Stimulated activated CD4-positive, alpha-beta T cell treated with anti-CD3 and anti-CD28 coated beads, Interleukin-1b, Interleukin-23, amount 100 ng/mL, for 1 hour (primary cell): ENCODE measurements at places on chromosomes 4 and X.

- no peak for DNase-seq
Measured at GRCh38 chr4:172666711-172667368, 501.8 kb upstream of the GALNT7 start.

DNA sequence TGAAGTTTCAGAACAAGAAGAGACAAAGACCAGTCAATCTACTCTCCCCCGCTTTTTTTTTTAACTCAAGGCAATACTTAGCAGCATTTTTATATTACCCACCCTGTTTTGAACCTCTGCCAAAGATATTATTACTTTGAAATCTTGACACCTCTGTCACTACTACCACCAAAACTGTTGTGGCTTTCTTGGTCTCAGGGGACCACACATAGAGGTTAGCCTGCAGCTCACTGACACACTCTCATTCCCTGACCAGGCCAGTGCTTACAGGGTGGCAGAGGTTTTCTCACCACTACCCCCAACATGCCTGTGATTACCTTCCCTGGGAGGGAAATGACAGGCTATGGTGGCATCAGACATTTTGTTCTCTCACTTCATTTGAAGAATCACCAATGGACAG is 137.4 kb upstream of the STIM2 start:
- no peak for DNase-seq

DNA sequence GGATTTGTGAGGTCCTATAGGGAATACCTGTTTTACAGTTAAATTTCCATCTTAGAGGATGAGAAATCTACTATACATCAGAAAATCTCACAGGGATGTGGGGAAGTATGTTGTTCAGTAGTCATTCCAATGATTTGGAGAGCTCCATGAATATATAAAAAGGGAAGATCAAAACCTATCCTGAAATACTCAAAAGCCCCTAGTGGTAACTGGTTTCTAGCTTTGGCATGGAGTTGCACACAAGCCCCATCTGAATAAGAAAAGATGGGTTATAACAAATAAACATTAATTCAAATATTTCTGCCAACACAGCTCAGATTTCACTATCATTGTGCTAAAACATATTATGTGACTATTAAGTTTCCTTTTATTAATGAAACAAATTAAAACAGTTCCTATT is 101.6 kb downstream of the FBXO8 start:
- DNase-seq: no peak

DNA sequence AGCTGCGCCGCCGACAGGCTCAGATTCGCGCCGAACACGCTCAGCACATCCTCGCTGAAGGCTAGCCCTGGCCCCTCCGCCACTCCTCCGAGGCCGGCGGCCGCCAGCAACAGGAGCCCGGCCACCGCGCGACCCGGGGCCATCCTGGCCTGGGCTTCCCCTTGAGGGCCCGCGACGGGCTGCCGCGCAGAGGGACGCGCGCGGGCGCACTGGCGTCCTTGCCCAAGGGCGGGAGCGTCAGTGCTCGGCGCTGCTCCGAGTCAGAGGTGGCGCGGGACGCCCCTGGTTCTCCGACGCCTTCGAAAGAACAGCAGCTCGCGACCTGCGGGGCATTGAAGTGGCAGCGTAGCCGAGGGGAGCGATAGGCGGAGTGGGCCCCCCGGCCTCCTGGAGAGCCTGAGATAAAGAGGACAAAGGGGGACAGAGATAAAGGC is 745 bp downstream of the SLC39A8 start:
- DNase-seq: peak; percentile 3

- no peak for DNase-seq
Measured at GRCh38 chrX:109927663-109928273, 75.1 kb upstream of the TMEM164 start.

DNA sequence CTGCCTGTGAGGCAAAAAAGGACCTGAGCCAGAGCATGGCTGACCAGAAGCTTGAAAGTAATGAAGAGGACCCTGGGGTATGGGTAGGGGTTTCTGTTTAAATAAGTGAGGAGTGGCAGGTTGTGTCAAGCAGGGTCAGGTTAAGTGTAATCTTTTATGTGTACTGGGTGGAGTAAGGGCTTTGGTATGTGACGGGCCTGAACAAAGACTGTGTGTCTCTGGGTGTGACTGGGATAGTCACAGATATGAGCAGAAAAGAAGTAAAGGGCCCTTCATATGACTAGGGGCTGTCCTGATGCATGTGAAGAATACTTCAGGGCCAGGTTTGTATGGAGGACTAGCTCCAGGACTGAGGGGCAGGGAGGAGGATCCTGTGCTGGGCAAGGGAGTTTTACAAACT is 82.4 kb downstream of the ITIH6 start:
- no peak for DNase-seq

DNA sequence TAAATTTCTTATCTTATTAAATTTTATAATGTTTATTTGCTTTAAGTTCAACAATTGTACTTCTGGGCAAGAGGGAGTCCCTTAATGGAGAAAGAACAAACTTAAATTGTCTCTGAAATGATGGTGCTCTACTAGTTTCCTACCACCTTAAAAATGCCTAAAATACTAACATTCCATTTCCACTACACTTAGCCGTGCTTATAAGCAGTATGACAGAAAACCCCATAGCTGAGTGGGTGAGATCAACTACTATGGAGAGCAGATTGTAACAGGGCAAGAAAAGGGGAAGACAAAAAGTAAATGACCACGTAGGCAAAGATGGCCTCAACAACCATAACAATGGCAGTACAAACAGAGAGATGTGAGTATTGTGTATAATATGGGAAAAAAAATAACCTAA is 35.0 kb downstream of the RFC1 start:
- DNase-seq: no peak

DNA sequence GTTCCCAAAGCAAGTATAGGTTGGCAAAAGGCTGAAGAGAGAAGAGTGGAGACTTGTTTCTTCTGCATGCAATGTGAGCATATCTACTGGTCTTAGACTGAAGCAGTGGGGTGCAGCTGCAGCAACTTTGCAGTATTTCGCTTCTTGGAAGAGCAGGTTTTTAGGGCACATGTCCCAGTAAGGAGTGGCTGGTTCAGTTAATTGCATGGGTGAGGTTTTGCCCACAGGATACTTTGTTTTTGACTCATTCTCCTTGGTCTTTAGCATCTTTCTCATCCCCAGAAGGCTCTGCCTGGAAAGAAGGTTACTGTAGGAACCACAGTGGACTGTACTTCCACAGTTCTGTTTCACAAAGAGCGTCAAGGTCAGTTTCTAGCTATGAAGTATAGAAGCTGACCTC is 68.0 kb upstream of the NR3C2 start:
- DNase-seq: no peak

DNA sequence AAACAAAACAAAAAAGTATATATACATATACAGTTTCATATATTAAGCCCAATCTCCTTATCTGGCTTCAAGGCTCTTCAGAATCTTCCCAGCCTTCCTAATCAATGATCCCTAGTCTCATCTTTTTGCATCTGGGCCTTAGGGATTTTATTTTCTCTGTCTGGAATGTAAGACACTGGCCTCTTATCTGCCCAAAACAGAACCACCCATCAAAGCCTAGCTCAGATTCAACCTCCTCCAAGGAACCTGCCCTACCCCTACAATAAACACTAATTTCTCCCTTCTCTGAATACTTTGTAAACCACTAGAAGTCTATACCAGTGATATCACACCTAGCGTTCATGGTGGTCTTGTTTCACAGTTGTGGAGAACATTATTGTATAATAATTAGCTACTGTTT is 23.2 kb upstream of the GAB1 start:
- no peak for DNase-seq
